Activated T-cell treated with anti-CD3 and anti-CD28 coated beads for 24 hours (primary cell): ENCODE measurements at places on chromosomes 7 and 10.

- DNase-seq, result no peak
Observed at GRCh38 chr10:96960872-96961271, 128.8 kb downstream of the LCOR start.

DNA sequence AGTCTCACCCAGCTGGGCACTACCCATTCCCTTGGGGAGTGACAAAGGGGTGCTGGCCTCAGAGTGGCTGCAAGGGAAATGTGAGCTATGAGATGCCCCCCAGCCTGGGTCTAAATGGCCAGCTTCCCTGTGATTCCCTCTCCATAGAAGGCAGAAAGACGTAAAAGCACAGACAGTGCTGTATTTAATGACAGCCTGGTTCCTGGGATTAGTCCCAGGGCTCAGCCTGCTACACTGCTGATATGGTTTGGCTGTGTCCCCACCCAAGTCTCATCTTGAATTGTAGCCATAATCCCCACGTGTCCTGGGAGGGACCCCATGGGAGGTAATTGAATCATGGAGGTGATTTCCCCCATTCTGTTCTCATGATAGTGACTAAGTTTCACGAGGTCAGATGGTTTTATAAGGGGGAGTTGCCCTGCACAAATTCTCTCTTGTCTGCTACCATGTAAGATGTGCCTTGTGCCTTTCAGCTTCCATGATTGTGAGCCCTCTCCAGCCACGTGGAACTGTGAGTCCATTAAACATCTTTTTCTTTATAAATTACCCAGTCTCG is 23.9 kb upstream of the CALN1 start:
- no peak for DNase-seq

DNA sequence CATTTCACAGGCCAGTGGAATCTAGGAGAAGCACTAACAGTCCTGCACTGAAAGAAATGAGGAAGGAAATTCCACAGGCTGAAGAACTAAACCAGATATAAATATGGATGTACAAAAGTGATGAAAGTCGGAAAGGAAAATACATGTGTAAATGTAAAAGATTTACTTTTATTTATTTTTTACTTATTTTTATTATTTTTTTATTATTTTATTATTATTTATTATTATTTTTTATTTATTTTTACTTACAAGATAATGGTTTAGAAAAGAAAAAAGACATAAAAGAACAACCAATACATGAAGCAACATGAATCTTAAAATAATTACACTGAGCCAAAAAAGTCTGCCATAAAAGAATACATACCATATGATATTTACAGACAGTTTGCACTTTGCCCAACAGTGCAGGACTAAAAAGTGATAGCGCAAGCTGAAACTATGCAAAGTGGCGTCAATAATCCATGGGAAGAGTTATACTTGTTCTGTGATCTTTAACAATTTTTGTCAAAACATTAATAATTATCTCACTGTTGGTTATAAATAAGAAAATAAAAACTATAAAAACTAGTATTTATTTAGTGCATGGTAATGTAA is 317.8 kb upstream of the MKI67 start:
- no peak for DNase-seq

GRCh38 chr10:85548034-85548433 is 818.6 kb downstream of the GRID1 start:
- DNase-seq, result no peak

- no peak for DNase-seq
Observed at GRCh38 chr10:13803566-13804554, 217.1 kb downstream of the PRPF18 start.

DNA sequence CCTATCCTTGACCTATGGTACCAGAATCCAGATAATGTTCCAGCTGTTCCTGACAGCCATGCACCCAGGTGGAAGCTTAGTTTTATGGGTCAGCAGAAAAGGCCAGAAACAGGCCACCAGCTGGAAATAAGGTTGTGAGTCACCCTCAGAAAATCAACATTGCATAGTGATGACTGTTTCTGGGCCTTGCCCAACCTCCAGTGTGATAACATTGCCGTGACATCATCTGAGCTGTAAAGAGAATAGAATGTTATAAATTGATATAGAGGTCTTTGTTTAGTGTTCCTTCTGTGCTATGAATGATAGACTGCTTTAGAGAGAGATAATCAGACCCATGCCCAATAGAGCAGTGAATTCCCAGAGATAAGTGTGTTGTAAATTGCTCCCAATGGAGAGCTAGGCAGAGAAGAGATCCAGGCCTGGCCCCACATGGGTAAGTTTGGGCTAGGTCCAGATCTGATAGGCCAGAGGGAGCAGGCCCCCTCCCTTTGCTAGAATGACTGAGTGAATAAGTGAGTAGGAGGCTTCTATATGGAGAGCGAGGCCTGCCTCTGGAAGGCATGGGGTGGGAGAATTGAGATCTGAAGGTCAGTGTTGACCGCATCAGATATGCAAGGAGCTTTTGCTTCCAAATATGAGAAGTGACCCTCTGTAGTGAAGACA is 14.2 kb upstream of the HPS1 start:
- no peak for DNase-seq

- no peak for DNase-seq
Observed at GRCh38 chr7:44390701-44391100, 65.3 kb upstream of the CAMK2B start.

- DNase-seq, result no peak
Observed at GRCh38 chr10:45374350-45375052, 485 bp downstream of the ALOX5 start.

- DNase-seq, result no peak
Observed at GRCh38 chr7:90671571-90671970, 75.5 kb downstream of the CDK14 start.

- no peak for DNase-seq
Observed at GRCh38 chr7:13742811-13743210, 246.7 kb downstream of the ETV1 start.

DNA sequence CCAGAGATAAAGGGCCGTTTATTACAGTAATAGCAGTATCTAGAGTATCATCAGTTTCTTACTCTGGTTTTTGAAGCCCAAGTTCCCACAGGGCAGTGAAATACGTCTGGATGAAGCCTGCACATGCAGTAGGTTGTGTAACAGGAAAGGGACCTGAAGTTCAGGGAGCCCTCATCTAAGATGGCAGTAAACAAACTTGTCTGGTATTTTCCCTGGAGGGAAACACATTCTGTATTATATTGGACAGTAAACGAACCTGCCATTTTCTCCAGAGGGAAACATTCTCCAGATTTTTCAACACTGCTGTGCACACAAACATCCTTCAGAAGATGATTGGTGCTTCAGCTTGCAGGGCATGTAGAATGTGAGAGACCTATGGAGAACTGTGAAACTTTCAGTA is 189.9 kb downstream of the TFEC start:
- no peak for DNase-seq

DNA sequence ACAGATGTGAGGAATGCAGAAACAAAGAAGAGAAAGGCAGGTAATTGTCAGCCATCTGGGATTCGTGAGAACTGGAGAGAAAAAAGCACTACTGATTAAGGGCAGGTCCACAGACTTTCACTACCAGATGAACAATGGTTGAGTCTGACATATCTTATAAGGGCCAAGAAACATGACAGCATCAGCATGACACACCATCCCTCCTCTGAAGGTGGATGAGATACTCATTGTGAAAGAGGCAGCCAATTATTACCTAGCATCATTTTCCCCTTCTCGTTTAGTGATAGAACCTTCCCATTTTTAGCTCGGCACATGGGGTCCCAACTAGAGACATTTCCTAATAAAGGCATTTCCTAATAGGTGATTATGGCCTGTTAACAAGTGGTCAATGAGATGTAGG is 19.2 kb upstream of the MET start:
- no peak for DNase-seq

DNA sequence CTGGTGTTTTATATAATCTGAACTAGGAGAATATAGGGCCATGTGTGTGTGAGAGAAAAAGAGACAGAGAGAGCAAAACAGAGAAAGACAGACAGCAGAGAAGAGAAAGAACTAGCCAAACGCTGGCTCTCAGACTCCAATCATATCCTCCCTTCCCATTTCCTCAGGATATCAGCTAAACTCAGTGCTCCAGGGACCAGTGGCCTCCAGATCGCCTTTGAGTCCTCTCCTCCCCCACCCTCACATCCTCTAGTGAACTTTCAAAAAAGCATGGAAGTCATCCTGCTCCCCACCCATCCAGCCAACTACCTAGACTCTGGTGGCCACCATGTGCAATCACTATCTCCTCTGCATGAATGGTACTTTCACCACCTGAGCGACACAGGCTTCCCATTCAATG is 386.1 kb upstream of the NPVF start:
- DNase-seq, result no peak

GRCh38 chr10:103627111-103627892 is 133.8 kb downstream of the NEURL1 start:
- no peak for DNase-seq

GRCh38 chr7:140213684-140214074 is 36.9 kb upstream of the KDM7A start:
- no peak for DNase-seq

DNA sequence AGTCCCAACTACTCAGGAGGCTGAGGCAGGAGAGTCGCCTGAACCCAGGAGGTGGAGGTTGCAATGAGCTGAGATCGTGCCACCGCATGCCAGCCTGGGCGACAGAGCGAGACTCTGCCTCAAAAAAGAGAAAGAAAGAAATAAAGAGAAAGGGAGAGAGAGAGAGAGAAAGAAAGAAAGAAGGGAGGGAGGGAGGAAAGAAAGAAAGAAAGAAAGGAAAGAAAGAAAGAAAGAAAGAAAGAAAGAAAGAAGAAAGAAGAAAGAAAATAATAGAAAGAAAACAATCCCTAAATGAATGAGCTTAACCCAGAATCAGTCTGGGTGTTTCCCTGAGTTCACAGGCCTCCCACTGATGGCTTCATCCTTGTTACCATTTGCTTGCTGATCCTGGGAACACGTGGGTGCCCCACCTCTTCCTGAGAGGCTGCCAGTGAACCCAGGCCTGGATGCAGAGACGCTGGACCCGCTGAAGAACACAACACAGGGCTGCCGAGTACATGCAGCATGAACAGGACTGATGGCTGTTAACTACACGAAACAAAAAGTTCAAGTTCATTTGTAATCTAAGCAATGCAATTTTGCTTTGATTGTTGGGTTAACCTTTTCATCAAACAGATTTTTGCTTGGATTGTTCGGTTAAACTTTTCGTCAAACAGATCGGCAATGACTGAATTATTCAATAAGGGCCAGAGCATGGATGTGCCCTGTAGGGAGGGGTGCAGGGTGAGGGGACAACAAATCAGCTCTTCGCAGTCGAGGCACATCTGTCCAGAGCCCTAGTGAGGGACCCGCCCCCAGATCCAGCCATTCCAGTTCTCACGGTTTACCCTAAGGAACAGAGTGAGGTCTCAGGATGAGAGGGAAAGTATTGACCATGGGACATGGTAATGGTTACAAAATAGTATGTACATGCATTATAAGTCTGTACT is 11.5 kb downstream of the NPFFR1 start:
- DNase-seq, result no peak

- DNase-seq, result no peak
Observed at GRCh38 chr10:129845111-129845753, 118.8 kb downstream of the EBF3 start.

GRCh38 chr7:1709900-1710299 is 39.8 kb downstream of the ELFN1 start:
- DNase-seq, result no peak

DNA sequence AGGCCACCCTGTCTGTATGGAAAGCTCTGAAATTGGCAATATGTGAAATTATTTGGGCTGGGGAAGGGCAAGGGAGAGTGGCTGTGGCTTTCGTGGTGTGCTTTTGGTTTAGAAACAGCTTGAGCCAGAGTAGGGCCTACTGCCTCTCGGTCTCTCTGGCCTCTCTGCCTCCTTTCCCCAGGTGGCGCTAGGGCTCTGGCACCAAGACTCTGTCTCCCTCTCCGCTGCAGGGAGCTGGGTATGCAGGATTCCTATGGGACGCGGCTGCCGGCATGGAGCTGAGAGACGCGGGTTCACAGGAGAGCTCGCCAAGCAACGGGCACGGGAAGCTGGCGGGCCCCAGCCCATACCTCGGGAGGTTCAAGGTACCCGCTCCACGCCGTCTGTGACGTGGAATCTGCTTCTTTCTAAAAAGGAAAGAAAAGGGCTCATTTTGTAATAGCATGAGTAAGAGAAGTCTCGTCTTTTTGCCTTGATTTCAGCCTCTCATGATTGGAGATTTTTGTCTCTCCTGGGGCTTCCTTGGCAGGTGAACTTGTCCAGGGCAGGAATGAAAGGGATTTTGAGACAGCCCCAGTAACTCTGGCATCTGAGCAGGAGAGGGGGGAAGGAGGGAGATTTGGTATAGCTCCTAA is 105.1 kb upstream of the ANLN start:
- no peak for DNase-seq

- DNase-seq, result no peak
Observed at GRCh38 chr7:135716677-135717238, 11.2 kb downstream of the SLC13A4 start.

- DNase-seq, result peak; percentile 32
Observed at GRCh38 chr10:17229016-17229716, 1.1 kb downstream of the VIM start.

GRCh38 chr7:95421847-95422444 is 12.9 kb downstream of the PON2 start:
- no peak for DNase-seq

- no peak for DNase-seq
Observed at GRCh38 chr10:77666821-77667220, 29.2 kb upstream of the KCNMA1 start.

DNA sequence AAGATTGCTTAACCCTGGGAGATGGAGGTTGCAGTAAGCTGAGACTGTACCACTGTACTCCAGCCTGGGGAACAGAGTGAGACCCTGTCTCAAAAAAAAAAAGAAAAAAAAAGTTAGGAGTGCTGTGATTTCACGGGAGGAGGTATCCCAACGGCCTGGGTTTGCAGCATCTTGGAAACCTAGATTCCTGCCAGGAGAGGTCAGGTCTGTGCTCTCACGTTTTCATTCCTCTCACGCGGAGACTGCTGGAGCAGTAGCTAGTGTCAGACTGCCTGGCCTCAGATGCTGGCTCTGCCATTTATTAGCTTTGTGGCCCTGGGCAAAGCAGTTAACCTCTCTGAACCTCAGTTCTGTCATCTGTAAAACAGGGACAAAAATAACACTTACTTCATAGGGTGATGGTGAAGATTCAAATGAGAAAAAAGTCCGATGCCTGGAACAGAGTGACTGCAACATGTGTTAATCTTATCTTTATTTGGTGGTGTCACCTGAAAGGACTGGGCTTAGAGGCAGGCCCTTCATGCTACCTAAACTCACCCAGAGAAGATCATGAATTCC is 94.9 kb downstream of the GAD2 start:
- no peak for DNase-seq

DNA sequence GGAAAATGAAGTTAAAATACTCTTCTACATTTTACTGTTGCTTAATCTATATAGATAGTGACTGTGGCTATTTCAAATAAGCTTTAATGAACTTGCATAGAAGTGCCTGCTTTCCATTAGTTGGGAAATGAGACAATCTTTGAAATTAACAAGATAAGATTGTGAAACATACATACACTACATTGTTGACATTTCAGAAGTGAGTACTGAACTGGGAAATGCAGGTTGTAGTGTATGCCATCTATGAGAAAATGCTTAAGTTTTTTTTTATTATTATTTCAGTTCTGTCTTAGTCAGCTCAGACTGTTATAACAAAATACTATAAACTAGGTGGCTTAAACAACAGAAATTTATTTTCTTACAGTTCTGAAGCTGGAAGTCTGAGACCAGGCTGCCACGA is 49.6 kb upstream of the CSTF2T start:
- no peak for DNase-seq

- DNase-seq, result peak; percentile 34
Observed at GRCh38 chr7:111025006-111025405, 65.9 kb upstream of the LRRN3 start.

- no peak for DNase-seq
Observed at GRCh38 chr7:155447603-155448002, 10.3 kb upstream of the EN2 start.
